ENCODE measurements at places on chromosomes 3 and 15.

DNA sequence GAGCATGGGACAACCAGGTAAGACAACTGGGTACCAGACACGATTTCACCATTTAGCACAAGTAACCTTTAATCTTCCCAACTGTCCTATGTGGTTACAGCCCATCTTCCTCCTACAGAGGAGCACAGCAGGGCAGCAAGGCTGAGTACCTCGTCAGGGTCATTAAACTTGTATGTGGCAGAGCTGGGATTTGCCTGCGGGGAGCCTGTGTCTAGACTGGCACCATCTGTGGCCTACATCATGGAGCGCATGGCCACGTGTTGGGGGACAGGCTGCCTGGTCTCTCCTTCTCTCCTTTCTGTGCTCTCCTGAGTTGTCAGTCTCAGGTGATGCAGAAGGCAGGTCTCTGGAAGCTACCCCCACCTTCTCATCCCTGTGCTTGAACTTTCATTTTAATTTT lies 32.2 kb downstream of the GOLGA6A start:
- DNase-seq, result no peak

- no peak for DNase-seq
These were observed 293.5 kb upstream of the SOX2 start for GRCh38 chr3:181418233-181418632.

DNA sequence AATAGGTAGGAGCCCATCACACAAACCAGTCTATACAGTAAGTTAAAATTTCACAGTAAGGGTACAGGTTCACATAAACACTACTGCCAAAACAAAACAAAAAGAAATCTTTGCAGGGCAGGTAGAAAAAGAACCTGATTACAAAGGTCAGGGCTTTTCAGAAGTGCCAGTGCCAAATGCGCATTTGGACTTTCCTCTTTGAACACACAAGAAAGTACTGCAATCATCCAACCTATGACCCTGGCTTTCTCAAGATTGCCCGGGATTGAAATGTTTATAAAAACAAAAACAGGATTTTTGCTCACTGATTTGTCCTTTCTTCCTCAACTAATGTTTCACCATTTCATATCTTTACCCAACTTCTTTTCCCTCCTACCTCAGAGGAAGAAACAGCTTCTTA lies 47.4 kb downstream of the CBLB start:
- DNase-seq, result no peak

DNA sequence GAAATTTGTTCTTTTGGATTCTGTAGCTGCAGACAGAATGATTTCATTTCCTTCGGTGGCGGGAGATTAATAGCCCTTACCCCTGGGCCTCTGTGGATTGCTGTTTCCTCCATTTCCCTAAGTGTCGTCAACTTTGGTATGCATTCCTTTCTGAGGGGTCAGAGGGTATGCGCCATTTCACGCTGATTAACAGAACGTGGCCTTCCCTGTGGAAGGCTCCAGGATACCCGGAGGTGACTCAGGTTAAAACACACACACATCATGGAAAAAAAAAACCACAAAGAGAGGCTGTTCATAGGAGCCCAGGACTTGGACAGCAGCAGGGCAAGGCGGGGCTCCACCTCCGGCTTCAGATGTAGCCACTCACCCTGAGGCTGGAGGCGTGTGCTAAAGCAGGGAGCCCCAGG lies 51.9 kb downstream of the EPHB1 start:
- DNase-seq, result no peak

GRCh38 chr3:178480795-178481194 lies 55.4 kb upstream of the KCNMB2 start:
- no peak for DNase-seq

All from stimulated activated CD8-positive, alpha-beta memory T cell treated with anti-CD3 and anti-CD28 coated beads, Interleukin-2, amount 100 ng/mL, for 48 hours (primary cell).